WTC11 (cell line): ENCODE measurements at places on chromosomes 3 and 15.

GRCh38 chr3:117084277-117084676, 374.7 kb downstream of the TUSC7 start:
- no peak for DNase-seq

- DNase-seq, result no peak
Observed at GRCh38 chr3:42511201-42511600, 8.8 kb downstream of the VIPR1 start.

DNA sequence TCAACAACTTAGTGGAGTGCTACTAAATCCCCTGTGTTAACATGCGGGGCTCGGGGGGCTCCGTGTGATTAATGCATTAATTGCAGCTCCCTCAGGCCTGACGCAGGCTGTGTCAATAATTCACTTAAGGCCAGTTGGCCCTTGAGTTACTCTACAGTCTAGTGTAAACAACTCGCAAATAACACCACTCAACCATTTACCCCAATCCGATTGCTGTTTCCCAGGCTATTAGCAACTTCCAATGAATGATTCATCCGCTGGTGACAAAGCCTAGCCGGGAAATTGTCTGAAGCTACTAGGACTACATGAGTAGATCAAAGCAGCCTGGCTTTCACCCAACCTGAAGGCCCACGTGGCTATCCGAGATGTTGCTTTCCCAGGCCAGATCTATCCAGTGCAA, 121.3 kb upstream of the SOX14 start:
- DNase-seq, result no peak

- no peak for DNase-seq
Observed at GRCh38 chr15:44366971-44367370, 60.5 kb upstream of the CTDSPL2 start.

DNA sequence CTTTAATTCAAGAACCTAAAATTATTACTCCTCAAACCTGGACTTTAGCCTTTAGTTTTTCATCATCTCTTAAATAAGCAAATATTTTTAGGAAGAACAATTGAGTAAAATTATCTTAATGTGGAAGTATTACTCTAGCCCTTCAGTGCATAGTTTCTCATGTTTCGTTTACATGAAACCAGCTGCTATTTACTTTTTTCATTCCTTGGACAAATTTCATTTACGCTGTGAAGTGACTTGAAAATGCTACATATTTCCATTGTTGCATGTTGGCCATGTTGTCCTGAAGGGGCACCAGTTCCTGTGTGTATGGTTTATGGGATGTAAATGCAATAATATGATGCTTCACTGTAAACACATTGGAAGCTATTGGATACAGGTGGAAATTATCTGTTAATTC, 49.9 kb downstream of the SLC25A26 start:
- no peak for DNase-seq

- peak; percentile 60 for DNase-seq
Observed at GRCh38 chr3:53287131-53287629, 31.4 kb upstream of the TKT start.

GRCh38 chr3:143526011-143526545, 322.2 kb downstream of the SLC9A9 start:
- no peak for DNase-seq

DNA sequence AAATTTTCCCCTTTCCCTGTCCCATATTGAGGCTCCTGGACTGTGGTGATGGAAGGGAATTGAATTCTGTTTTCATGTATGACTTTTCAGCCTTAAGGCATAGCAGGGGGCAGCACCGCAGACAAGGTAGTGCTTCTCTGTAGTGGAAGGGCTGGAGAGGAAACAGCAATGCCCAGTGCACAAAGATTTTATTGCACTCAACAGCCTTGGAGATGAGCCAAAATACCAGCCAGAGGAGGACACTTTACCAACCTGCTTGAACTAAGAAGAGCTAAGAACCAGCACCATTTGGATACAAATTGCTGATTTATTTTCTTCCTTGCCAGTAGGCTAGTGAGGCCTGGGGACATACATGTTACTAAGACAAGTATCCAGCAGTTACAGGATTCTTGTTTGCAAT, 98.7 kb downstream of the KCNMB2 start:
- no peak for DNase-seq

GRCh38 chr3:101243285-101244211, 76.8 kb downstream of the IMPG2 start:
- no peak for DNase-seq

DNA sequence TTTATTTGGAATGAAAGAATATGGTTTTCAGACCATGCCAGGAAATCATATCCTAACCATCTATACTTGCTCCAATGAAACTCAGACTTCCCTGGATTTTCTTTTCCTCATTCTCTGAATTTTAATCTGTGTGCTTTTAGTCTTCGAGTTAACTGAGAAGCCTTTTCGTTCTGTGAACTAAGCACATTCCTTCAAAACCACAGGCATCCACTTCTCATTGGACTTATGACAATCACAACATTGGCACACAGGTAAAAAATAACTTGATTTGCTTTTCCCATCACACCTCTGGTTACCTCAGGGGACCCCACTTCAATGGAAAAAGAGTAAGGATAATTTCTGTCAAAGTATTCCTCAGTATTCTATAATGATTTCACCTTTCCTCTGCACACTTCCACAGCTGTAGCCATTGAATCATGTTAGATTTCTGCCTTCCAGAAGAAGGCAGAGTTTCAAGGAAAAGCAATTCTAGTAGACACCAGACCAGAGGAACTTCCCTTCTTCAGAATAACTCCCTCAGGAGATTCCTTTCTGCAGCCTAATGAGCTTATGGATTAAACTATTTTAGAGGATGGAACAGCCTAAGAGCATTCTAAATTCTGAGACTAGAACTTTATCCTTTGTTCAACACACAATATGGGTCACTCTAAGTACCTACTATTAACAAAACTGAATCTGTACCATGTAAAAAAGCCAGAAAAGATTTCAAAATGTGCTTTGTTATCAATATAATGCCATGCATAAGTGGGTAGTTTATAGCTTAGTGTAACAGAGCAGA, 15.9 kb downstream of the COMMD2 start:
- DNase-seq, result no peak

- DNase-seq, result no peak
Observed at GRCh38 chr3:160667452-160667851, 9.5 kb upstream of the ARL14 start.
